ENCODE measurements at places on chromosomes 12 and 14.

GRCh38 chr12:48796976-48797375, 8.1 kb upstream of the ADCY6 start:
- no peak for DNase-seq

GRCh38 chr12:90653040-90653439, 301.9 kb downstream of the CCER1 start:
- no peak for DNase-seq

DNA sequence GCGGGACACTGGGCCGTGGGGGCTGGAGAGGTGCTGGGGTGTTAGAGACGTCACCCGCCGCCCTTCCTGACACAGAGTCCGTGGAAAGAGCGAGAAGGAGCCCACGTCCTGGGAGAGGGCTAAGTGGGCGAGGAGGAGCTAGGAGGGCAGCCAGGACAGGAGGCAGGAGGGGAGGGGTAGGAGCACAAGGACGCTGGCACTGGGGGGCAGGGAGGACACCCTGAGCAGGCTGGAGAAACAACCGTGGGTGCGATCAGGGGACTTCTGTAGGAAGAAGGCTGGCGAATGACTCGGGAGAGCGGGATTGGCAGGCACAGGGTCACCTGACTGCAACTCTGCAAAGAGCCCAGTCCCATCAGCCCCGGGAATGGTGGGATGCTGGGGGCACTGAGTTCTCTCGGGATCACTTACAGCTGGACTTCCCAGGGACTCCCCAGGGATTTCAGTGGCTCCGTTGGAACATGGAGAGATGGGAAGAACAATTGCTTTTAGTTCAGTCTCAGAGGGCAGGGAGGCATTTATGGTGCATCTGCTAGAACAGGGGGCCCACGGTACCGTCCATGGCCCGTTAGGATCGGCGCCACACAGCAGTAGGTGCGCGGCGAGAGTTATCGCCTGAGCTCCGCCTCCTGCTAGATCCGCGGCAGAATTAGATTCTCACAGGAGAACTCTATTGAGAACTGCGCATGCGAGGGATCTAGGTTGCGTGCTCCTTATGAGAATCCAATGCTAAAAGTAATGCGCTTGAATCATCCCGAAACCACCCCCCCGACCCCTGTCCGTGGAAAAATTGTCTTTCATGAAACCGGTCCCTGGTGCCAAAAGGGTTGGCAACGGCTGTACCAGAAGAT, 24.3 kb downstream of the UBR7 start:
- DNase-seq, result peak; percentile 56

GRCh38 chr12:76864791-76865400, 13.9 kb downstream of the CSRP2 start:
- no peak for DNase-seq

- DNase-seq, result no peak
These were observed 49.3 kb downstream of the RAB35 start for GRCh38 chr12:120067084-120067869.

DNA sequence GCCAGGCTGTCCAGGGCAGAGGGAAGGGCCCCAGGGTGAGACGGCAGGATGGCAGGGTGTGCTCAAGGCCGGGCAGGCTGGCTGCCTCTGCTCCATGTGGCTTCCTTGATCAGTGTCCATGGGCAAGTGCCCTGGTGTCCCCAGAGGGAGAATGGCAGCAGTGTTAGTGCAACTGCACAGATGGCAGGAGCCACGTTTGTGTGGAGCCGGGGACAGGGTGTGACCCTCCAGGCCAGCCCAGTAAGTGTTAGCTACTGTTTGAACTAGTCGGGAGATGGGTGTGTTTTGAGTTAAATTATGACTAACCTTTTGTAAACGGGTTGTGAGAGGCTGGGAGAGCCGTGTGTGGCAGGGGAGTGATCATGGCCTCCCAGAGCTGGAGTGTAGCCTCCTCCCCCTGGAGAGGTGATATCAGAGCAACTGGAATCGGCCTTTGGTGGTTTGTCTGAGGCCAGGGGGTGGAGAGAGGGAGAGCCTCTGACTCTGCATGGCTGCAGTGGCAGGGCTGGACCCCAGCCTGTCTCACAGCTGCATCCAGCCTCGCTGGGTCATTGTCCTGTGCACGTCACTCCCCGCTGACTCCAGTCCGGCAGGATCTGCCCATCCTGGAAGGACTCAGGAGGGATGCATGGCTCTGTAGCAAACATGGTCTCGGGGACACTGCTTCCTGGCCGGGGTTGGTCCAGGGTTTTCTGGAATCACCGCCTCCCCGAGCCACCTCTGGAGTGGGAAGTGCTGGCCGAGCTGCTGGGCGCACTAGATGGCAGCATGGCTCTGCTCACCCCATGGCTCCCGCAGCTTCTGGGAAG, 27.8 kb downstream of the AACS start:
- no peak for DNase-seq

- DNase-seq, result no peak
These were observed 117.7 kb upstream of the RPL10L start for GRCh38 chr14:46769292-46769691.

DNA sequence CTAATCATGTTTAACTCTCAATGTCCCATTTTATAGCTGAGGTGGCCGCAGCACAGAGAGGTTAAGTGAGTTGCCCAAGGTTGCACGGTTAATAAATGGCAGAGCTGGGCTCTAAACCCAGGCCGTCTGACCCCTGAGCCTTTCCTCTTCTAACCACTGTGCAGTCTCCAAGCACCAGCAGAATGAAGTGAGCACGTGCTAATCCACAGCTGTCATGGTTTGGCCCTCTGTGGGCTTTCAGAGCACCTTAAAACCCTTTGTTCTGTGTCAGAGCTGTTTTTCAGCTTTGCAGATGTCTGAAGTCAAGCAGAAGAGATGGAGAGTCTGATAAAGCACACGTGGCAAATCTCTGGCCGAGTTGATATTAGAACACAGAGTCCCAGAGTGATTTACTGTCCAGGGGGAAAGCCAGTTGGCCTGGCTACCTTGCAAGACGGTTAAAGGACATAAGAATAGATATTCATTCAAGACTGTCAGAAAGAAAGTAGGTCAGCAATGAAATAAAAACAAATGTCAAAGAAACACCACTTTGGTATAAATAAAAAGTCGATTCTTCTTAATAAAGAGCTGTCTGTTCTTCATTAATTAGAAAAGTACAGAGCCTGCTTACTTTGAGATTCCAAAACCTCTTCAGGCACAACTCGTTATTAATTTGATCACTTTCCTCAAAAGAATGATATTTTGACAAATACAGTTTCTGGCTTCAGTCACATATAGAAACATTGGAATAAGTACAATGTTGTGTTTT, 107.3 kb downstream of the CRADD start:
- no peak for DNase-seq

GRCh38 chr14:65095633-65096205, 6.6 kb downstream of the MAX start:
- DNase-seq, result no peak

DNA sequence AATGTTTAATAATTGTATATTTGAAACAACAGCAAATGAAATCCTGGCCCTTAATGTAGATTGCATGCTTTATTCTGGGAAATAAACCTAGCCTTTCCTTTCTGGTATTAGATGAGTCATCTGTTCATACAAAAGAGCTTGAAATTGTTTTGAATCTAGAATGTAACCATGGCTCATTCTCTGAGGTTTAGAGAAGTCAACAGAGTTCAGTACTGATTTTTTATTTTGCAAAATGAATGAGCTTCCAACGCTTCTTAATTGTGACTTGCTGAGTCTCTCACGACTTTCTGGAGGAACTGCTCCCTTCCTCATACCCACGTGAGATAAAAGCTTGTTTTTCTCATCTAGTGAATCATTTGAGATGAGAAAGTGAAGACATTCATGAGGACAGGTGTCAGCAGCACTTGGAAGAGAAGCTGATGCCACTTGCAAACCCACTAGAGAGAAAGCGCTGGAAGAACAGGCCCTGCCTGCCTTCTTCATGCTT, 509.6 kb downstream of the VRK1 start:
- DNase-seq, result no peak

DNA sequence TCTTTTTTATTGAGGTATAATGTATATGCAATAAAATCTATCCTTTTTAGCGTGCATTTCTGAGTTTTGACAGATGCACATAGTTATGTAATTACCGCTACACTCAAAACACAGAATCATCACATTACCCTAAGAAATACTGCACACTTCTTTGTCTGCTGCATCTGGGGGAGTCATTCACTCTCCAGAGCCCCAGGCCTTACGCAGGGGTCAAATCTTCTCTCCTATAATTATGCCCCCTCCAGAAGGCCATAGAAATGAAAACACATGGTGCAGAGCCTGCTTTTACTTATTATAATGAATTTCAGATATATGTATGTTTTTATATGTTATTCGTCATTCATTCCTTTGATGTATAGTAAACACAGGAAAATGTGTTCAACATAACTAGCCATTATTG, 296.5 kb upstream of the TMEM132C start:
- DNase-seq, result no peak

DNA sequence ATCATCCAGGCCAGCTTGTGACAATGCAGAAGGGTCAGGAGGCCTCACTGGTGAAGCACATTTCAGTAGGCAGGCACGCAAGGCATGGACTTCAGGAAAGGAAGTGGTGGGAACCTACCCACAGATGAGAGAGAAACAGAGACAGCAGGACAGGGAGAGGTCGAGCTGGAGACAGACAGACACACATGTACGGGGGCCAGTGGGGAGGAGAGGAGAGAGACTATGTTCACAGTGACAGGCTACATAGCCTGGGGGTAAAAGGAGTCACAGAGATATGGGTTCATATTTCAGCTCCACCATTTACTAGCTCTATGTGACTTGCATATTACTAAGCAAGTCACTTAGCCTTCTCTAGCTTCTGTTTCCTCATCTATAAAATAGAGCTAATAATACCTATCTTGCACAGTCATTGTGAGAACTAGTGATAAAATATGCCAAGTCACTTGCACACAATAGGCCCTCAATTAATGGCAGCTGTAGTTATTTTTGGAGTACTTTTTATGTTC, 91.1 kb upstream of the FUT8 start:
- DNase-seq, result no peak

Data from upper lobe of right lung (tissue), 1 donor.